ENCODE measurements at places on chromosomes 12 and 14. TPM values are rescaled to one million over a fixed set of nuclear protein-coding genes. Genes with fewer than 3 reads are reported as not detected.

- no peak for DNase-seq
- no peaks in the 10 kb centered on the region for H3K4me1 ChIP-seq
- H3K4me3 ChIP-seq: no peak overlapping the region
Observed at GRCh38 chr12:44749566-44749965, 126.5 kb downstream of the NELL2 start.

DNA sequence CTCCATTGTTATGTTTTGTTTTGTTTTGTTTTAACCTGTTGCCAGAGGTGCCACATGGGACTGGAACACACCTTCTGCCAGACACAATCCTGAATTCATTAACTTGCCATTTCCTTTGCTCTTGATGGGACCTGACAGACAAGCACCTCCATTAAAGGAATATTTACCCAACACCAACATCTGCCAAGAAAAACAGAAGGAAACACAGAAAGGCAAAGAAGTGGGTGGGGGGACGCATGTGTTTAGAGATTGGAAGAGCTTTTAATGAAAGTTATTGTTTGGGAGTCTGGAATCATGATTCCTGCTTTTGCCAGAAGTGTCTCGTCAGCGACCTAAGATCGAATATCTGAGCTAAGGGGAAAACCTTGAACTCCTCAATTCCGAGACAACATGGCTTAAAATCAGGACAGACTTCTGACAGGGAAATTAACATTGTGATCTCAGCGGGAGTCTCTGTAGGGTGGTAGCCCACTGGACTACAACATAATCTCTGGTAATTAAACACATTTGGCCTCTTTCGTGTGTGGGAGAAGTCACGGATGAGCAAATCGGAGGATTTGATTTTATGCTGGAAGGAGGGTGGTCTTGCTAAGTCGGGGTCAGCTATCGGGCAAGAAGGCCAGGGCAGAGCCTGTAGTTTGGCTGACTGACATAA is 210.4 kb upstream of the FAR2 start:
- no peaks in the 10 kb centered on the region for H3K27me3 ChIP-seq
- H3K27ac ChIP-seq: no peak overlapping the region
- H3K4me3 ChIP-seq: no peak overlapping the region
- no peaks in the 10 kb centered on the region for H3K4me1 ChIP-seq

DNA sequence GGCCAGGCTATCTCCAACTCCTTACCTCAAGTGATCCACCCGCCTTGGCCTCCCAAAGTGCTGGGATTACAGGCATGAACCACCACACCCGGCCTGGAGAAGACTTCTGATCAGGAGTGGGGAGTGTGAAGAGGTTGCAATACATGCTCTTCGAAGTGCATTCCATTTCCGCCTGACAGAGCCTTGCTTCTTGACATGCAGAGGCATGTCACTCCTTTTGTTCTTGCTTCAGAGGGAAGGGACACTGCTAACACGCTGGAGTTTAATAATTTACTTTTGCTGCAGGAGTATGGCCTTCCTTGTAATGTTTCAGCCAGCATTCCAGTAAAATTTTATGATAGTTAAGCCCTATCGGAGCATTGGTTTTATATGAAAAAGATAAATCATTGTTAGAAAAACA is 74.9 kb downstream of the SLC25A47 start:
- H3K27me3 ChIP-seq: peaks cover 2% of the 10 kb centered on the region
- H3K4me1 ChIP-seq: peaks cover 22% of the 10 kb centered on the region
- H3K4me3 ChIP-seq: no peak overlapping the region
- no peak for DNase-seq

DNA sequence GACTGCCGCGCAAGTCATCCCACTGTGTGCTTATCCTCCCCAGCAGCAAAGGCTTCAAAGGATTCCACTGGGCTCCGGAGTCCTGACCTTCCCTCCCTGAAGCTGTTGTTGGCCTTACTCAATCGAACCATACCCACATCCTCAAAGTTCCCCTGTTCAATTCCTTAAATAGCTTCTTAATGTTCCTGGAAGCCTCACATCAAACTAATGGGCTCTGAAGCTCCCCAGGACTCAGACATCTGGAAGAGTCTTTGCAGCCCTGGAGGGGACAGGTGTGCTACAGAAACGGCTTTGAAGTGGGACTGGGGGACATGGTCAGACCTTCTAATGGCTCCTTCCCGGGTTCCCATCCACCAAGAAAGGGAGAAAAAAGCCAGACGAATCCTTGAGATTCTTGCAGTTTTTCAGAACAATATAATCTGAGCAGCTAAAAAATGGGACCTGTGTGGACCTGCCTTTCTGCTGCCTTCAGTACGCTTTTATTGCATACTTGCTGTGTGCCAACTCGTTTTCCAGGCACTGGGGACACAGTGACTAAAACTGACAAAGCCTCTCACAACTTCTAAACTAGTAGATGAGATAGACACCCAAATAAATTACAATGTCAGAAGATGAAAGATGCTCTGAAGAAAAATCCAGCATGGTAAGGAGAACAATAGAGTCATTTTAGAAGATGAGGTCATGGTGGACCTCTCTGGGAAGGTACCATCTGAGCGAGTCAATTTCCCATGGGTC is 204.5 kb downstream of the MON2 start:
- no peak overlapping the region for H3K27ac ChIP-seq

- H3K36me3 ChIP-seq: peaks cover 5% of the 10 kb centered on the region
- no peak for DNase-seq
- H3K27me3 ChIP-seq: no peaks in the 10 kb centered on the region
- H3K4me1 ChIP-seq: peaks cover 13% of the 10 kb centered on the region
- no peak overlapping the region for H3K4me3 ChIP-seq
- H3K27ac ChIP-seq: no peak overlapping the region
Observed at GRCh38 chr12:31780096-31780495, 51.3 kb upstream of the AMN1 start.

Gene CLEC7A
- not detected for total RNA-seq

DNA sequence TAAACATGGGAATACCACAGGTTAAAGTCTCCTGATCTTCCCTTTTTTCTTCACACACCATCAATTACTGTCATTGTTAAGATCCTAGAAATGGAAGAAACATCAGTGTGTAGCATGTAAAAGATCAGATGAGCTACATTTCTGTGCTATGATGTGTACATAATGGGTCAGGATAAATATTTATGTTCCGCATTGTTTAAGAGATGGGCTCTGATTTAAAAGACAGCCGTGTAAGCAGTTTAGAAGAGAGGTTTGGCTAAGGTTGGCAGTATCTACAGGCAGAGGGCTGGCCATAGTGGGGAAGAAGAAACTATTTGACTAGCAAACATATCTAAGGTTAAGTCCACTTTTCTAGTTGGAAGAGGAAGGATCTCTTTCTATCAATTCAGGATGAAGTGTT is 49.4 kb downstream of the LRRC9 start:
- no peaks in the 10 kb centered on the region for H3K27me3 ChIP-seq
- H3K27ac ChIP-seq: no peak overlapping the region
- no peak overlapping the region for H3K4me3 ChIP-seq
- DNase-seq: no peak
- peaks cover 5% of the 10 kb centered on the region for H3K4me1 ChIP-seq

GRCh38 chr14:56816574-56817391 is 6.5 kb upstream of the OTX2 start:
- no peak overlapping the region for H3K27ac ChIP-seq
- H3K4me3 ChIP-seq: peak overlapping the region; percentile 23
- peaks cover 4% of the 10 kb centered on the region for H3K4me1 ChIP-seq
- no peaks in the 10 kb centered on the region for H3K36me3 ChIP-seq
- peaks cover 88% of the 10 kb centered on the region for H3K27me3 ChIP-seq

Gene ANAPC5
- total RNA-seq: 93.2 TPM

DNA sequence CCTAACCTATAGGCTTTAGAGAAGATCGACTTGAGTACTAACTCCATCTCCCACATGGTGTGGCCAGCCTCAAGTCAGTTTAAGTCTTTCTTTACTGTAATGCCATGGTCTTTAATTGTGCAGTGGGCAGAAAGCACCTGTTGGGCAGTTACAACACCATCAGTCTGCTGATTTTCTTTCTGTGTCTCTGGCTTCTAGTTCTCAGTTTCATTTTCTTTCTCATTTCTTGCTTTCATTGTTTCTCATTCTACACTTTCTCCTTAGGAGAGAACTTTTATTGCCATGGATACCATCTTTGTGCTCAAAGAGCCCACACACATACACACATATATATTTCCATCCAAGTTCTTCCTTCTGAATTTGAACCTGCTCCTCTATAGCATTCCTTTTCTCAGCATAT is 96.1 kb upstream of the SLC16A7 start:
- H3K4me3 ChIP-seq: no peak overlapping the region
- no peak for DNase-seq
- no peaks in the 10 kb centered on the region for H3K27me3 ChIP-seq
- no peak overlapping the region for H3K27ac ChIP-seq
- peaks cover 10% of the 10 kb centered on the region for H3K4me1 ChIP-seq

GRCh38 chr14:91299121-91300115 is 54.9 kb upstream of the GPR68 start:
- peaks cover 33% of the 10 kb centered on the region for H3K36me3 ChIP-seq
- DNase-seq: no peak
- H3K27ac ChIP-seq: peak overlapping the region; percentile 38
- no peak overlapping the region for H3K4me3 ChIP-seq
- H3K4me1 ChIP-seq: no peaks in the 10 kb centered on the region

GRCh38 chr14:75198291-75198933 is 22.0 kb upstream of the TMED10 start:
- H3K4me3 ChIP-seq: no peak overlapping the region
- no peak for DNase-seq
- peaks cover 2% of the 10 kb centered on the region for H3K36me3 ChIP-seq
- H3K27me3 ChIP-seq: peaks cover 60% of the 10 kb centered on the region
- H3K27ac ChIP-seq: no peak overlapping the region

GRCh38 chr12:12157424-12157823 is 86.7 kb downstream of the BCL2L14 start:
- H3K36me3 ChIP-seq: peaks cover 46% of the 10 kb centered on the region
- peak overlapping the region; percentile 36 for H3K27ac ChIP-seq
- H3K4me3 ChIP-seq: no peak overlapping the region
- no peaks in the 10 kb centered on the region for H3K27me3 ChIP-seq

GRCh38 chr14:76022991-76023390 is 37.4 kb downstream of the IFT43 start:
- no peak overlapping the region for H3K27ac ChIP-seq
- H3K4me1 ChIP-seq: no peaks in the 10 kb centered on the region
- no peaks in the 10 kb centered on the region for H3K27me3 ChIP-seq
- no peak overlapping the region for H3K4me3 ChIP-seq

DNA sequence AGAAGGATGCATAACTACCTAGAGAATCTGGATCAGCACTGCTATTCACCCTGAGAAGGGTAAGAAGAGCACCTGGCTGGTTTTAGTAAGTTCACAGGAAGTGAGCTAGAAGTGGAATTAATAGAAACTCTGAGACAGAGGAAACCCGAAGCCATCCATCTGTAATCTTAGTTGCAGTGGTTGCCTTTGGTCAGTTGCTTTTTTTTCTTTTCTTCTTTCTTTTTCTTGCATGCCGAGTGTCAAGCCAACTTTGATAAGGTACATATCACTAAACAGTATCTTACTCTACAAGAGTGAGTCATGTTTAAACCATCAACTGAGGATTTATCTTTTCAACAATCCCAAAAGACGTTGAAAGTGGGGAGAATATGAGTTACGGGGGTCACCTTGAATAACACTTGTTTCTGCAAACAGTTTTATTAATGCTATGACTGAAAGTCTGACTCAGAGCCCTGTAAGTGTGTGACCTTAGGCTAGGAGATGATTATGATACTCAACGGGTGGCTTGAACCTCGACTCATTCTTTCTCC is 26.7 kb downstream of the C12orf75 start:
- H3K27ac ChIP-seq: peak overlapping the region; percentile 76
- no peaks in the 10 kb centered on the region for H3K27me3 ChIP-seq
- peaks cover 33% of the 10 kb centered on the region for H3K4me1 ChIP-seq
- H3K36me3 ChIP-seq: peaks cover 34% of the 10 kb centered on the region
- no peak for DNase-seq
- H3K4me3 ChIP-seq: no peak overlapping the region

- H3K36me3 ChIP-seq: peaks cover 25% of the 10 kb centered on the region
- H3K27ac ChIP-seq: no peak overlapping the region
- DNase-seq: no peak
- H3K4me3 ChIP-seq: no peak overlapping the region
- H3K27me3 ChIP-seq: no peaks in the 10 kb centered on the region
- H3K4me1 ChIP-seq: peaks cover 14% of the 10 kb centered on the region
Observed at GRCh38 chr12:27595231-27595642, 71.2 kb downstream of the PPFIBP1 start.

DNA sequence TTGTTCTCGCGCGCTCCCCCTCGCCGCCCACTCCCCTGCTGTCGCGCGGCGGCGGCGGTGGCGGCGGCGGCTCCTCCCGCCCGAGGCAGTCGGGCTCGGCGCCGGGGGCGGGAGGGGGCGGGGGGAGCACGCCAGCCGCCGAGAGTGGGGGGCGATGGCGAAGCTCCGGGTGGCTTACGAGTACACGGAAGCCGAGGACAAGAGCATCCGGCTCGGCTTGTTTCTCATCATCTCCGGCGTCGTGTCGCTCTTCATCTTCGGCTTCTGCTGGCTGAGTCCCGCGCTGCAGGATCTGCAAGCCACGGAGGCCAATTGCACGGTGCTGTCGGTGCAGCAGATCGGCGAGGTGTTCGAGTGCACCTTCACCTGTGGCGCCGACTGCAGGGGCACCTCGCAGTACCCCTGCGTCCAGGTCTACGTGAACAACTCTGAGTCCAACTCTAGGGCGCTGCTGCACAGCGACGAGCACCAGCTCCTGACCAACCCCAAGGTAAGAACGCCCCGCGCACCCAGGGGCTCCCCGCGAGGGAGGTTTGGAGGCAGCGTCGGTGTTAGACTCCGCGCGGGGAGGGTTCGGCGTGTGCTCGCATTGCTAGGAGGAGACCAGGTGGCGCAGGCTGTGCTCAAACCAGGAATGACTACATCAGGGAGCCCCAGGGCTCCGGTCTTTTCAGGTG is 629 bp downstream of the KCNMB4 start:
- H3K4me3 ChIP-seq: peak overlapping the region; percentile 94
- H3K27me3 ChIP-seq: peaks cover 23% of the 10 kb centered on the region
- H3K27ac ChIP-seq: peak overlapping the region; percentile 96
- DNase-seq: peak; percentile 34

Gene IQSEC3
- total RNA-seq: 2.5 TPM

Gene CFAP54
- 5.9 TPM for total RNA-seq

- DNase-seq: no peak
- peaks cover 24% of the 10 kb centered on the region for H3K27me3 ChIP-seq
- H3K4me3 ChIP-seq: no peak overlapping the region
- no peaks in the 10 kb centered on the region for H3K4me1 ChIP-seq
- no peak overlapping the region for H3K27ac ChIP-seq
- no peaks in the 10 kb centered on the region for H3K36me3 ChIP-seq
Observed at GRCh38 chr12:103105971-103106597, 148.6 kb downstream of the ASCL1 start.

Gene SMARCD1
- total RNA-seq: 167 TPM

Gene SOAT2
- 0.98 TPM for total RNA-seq

DNA sequence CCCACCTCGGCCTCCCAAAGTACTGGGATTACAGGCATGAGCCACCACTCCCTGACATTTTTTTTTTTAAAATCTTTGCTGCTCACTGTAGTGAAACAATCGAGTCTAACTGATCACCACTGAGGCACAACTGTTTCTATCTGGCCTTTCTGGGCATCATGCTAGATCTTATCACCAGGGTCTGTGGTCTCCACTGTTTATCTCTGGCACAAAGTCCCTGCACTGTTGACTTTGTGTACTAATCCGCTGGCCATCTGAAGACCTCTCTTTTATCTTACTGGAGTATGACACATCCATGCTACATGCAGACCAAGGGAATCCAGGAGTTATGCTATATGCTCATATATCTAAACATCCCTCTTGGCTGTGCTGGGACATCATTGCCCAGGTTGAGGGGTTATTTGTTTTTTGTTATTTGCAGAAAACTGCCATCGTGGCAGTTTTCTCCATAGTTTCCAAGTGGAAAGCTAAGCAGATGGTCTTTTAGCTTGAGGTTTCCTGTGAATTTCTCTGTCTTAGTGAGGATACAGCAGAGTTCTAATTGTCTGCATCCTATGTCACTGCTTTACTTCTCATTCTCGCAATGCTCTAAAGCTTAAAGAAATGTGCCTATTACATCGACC is 456.9 kb downstream of the CCER1 start:
- H3K27ac ChIP-seq: no peak overlapping the region
- H3K27me3 ChIP-seq: no peaks in the 10 kb centered on the region
- no peaks in the 10 kb centered on the region for H3K36me3 ChIP-seq
- no peak for DNase-seq
- no peak overlapping the region for H3K4me3 ChIP-seq

Gene OTX2
- 0.27 TPM for total RNA-seq
